ENCODE measurements at places on chromosomes 1 and 21.

DNA sequence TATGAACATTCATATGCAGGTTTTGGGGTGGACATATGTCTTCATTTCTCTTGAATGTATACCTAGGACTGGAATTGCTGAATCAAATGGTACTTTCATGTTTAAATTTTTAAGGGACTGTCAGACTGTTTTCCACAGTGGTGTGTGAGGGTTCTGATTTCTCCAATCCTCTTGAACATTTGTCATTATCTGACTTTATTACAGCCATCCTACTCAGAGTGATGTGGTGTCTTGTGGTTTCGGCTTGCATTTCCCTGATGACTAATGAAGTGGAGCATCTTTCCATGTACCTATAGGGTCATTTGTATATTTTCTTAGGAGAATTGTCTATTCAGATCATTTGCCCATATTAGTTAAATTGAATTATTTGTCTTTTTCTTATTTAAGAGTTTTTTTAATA, 35.4 kb upstream of the ZNF281 start:
- no peak for DNase-seq

GRCh38 chr21:24118738-24119459, 1488.4 kb downstream of the MRPL39 start:
- DNase-seq = no peak

DNA sequence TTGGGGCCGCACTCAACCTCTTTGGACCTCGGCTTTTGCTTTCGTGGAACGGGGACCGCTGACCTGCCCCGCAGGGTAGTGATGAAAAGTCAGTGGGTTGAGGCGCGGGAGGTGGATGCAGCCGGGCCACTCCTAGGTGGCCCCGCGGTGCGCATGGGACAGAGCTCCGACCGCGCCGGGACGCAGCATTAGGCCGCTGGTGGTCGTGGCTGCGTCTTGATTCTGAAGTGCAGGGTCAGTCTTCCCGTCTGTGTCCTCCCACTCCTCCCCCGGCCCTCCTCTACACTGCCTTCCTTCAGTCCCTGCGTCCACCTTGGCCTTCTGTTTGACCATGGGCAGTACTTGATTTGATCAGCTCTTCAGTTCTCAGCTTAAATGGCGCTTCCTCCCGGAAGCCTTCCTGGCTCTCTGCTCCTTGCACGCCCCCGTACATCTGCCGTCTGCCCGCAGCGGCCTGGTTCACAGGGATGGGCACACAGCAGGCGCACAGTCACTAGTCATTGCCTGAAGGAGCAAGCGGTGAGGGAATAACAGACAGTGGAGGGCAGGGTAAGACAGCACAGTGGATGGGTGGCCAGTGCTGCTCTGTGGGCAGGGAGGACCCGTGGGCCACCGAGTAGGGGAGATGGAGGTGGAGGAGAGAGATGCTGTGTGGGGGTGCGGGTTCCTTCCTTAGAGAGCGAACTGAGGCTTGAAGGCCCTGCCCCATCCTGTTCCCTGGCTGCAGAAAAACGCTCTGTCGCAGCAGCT, 633 bp downstream of the THEMIS2 start:
- DNase-seq = no peak

DNA sequence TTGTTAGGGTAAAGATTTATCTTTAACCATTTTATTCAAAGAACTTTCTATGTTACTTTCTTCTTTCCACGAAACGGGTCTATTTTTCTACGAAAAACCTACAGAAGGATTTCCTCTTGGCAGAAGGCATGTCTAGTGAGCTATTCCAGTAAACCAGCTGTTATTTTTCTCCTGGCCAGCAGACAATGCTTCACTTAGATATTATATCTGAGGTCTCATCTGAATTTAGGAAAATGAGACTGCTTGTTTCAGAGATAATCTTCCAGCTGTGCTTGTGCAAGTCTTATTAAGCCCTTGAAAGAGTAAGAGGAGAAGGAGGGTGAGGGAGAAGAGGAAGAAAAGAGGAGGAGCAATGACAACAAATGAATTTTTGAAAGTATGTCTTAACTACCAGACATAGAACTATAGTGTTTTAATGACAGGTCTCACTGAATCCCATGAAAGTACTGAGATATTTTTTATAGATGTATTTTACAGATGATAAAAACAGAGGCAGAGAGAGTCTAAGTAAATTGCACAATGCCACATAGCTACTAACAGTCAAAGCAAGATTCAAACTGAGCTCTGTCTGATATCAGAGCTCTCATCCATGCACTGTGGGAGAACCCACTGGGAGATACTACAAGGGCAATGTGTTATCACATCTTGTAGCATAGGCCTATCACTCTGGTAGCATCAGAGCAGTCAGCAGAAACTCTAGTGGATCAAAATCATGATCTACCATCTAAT, 54.6 kb upstream of the SAMSN1 start:
- no peak for DNase-seq

GRCh38 chr21:33023574-33024200, 2.0 kb upstream of the OLIG2 start:
- DNase-seq = no peak

GRCh38 chr1:246425139-246425794, 81.8 kb downstream of the SMYD3 start:
- DNase-seq = no peak
